Fibroblast of lung (primary cell): ENCODE measurements at places on chromosomes 6 and 20. TPM values are rescaled to one million over a fixed set of nuclear protein-coding genes. Genes with fewer than 3 reads are reported as not detected.
A peak's percentile ranks its signal among the peaks of the same experiment; 100 is the strongest.

GRCh38 chr6:128710315-128710714 lies 172.6 kb upstream of the LAMA2 start:
- peak; percentile 59 for DNase-seq

- DNase-seq: no peak
These were observed 7.5 kb downstream of the DIDO1 start for GRCh38 chr20:62918831-62919230.

DNA sequence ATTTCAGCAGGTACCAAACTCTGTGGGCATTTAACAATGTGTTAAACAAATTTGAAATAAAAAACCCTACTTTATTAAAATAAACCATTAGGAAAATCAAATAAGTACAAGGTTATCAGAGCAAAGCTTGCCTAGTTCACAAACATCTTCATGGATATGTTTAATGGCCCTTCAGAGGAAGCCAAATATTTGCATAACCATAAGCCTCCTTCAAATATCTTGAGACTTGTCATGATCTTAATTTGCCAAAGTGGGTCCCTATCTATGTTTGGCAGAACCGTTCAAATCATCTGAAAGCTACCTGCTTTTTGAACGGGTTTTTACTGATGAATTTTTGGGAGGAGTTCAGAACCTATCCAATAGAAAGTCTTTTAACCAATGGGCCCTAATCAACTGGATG lies 176.3 kb downstream of the BACH2 start:
- DNase-seq: no peak

GRCh38 chr6:138817799-138818198 lies 21.9 kb downstream of the ECT2L start:
- DNase-seq: peak; percentile 41

DNA sequence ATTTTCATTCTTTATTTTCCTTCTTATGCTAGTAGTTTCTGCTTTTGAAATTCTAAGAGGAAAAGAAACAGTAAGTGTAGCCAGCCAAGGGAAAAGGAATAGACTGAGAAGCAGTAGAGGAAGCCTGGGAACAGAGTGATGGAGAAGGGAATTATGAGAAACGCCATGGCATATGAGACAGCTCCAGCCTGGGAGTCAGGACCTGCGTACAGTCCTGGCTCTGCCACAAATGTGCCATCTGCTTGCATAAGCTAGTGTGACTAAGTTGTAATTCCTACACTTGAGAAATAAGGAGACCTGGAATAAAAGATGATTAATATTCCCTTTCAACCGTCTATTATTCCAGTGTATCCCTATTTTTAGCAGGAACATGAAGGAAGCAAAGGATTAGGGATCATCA lies 47.5 kb downstream of the OSTM1 start:
- no peak for DNase-seq

GRCh38 chr6:72084992-72085569 lies 198.7 kb downstream of the RIMS1 start:
- peak; percentile 47 for DNase-seq

GRCh38 chr20:49587111-49587570 lies 19.2 kb upstream of the PTGIS start:
- peak; percentile 36 for DNase-seq

ZC3H12D gene
- total RNA-seq: under 0.01 and 0.17 TPM in 2 replicates

NFATC2 gene
- under 0.01 and 0.50 TPM in 2 replicates for total RNA-seq

PRICKLE4 gene
- 0.26 TPM in 1 of 2 replicates, not detected in the other for total RNA-seq

TRIM31 gene
- total RNA-seq: not detected in 2 replicates

SLC13A3 gene
- 4.1 and 5.6 TPM in 2 replicates for total RNA-seq

C20orf204 gene
- total RNA-seq: 0.26 and 0.66 TPM in 2 replicates

ECI2 gene
- total RNA-seq: 91.4 and 157 TPM in 2 replicates
